ENCODE measurements at places on chromosomes 7 and 10.

DNA sequence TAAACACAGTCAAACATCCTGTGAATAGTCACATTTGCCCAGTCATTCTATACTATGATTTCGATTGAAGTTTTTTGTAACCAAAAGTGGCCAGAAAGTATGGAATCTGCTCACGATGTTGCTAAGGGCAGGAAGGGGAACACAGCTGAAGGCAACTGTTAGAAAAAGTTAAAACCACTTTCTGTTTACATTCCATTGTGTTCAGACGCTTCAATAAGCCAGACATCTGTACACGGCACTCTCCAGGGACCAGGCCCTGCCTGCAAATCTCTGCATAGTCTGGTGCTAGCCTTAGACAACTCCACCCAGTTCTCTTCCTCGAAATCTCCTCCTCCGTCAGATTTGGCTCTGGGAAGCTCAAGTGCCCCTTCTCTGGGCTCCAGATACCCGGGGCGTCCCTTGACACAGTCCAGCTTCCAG, 17.1 kb upstream of the TMEM120A start:
- no peak overlapping the region for H3K4me3 ChIP-seq
- peaks cover 26% of the 10 kb centered on the region for H3K4me1 ChIP-seq
- no peaks in the 10 kb centered on the region for H3K36me3 ChIP-seq
- peak; percentile 93 for DNase-seq

- DNase-seq, result no peak
- H3K4me1 ChIP-seq, result no peaks in the 10 kb centered on the region
- no peaks in the 10 kb centered on the region for H3K27me3 ChIP-seq
- H3K27ac ChIP-seq, result no peak overlapping the region
- no peaks in the 10 kb centered on the region for H3K36me3 ChIP-seq
- no peak overlapping the region for H3K4me3 ChIP-seq
Observed at GRCh38 chr7:158106272-158106671, 481.4 kb downstream of the PTPRN2 start.

DNA sequence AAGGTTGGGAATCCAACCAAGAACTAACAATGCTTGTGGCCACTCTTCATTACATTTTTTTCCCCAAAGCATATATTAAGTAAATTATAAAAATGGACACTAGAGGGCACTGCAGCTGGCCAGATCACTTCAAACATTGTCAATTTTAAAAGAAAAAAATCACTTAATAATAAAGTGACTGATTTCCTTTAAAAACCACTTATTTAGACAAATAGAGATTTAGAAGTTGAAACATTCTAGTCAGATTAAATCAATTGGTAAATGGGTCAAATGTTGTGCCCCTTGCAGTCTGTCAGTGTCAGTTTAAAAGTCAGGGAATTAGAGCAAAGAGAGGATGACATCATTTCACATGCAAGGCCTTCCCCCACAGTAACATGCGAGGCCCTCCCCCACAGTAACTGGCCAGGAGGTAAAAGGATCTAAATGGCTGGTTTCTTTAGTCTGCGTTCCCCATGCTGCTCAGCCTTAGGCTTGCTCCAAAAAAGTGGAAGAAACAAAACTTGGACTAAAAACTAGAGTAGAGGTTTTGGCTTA, 177.9 kb downstream of the SKAP2 start:
- H3K4me3 ChIP-seq, result no peak overlapping the region
- DNase-seq, result peak; percentile 97
- peak overlapping the region; percentile 27 for H3K27ac ChIP-seq
- H3K36me3 ChIP-seq, result no peaks in the 10 kb centered on the region
- peaks cover 19% of the 10 kb centered on the region for H3K4me1 ChIP-seq

GRCh38 chr7:39168403-39169098, 190.8 kb downstream of the POU6F2 start:
- H3K27me3 ChIP-seq, result no peaks in the 10 kb centered on the region
- H3K27ac ChIP-seq, result no peak overlapping the region
- H3K36me3 ChIP-seq, result no peaks in the 10 kb centered on the region
- no peak for DNase-seq
- no peak overlapping the region for H3K4me3 ChIP-seq

DNA sequence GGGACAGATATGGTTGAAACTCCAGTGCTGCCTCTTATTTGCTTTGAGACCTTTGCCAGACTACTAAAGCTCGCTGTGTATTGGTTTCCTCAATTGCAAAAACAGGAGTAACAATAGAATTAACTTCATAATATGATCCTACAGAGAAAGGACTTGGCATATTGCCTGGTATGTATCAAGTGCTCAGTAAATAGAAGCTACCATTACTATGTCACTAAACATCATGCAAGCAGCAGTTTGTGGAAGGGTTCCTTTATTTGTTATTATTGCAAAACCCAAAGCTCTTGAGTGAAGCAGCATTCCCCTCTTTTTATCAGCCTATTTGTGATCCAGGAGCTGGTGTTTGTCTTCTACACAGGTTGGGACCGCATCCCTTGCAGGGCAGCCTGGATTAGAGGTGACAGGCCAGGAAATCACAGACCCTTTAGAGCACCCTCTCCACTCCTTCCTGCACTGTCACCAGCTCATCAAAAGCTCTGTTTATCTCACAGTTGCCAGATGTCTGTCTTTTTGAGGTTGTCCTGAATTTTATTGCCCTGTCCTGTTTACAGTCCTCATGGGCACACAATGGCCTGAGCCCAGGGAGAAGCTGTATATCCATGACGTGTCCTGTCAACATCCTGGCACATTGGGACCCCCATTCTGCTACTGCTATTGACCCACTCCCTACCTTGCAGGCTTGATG, 121.5 kb downstream of the SNX10 start:
- no peak for DNase-seq
- no peaks in the 10 kb centered on the region for H3K36me3 ChIP-seq
- H3K27ac ChIP-seq, result no peak overlapping the region
- H3K4me1 ChIP-seq, result no peaks in the 10 kb centered on the region
- H3K4me3 ChIP-seq, result no peak overlapping the region

DNA sequence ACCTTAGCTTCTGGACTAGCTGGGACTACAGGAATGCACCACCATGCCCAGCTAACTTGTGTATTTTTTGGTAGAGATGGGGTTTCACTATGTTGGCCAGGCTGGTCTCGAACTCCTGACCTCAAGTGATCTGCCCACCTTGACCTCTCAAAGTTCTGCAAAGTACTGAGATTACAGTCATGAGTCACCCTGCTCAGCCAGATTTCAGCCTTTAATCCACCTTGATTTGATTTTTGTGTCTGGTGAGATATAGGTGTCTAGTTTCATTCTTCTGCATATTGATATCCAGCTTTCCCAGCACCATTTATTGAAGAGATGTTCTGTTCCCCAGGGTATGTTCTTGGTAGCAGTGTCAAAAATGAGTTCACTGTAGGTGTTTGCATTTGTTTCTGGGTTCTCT, 20.1 kb upstream of the CYP3A7 start:
- no peak overlapping the region for H3K27ac ChIP-seq
- H3K4me1 ChIP-seq, result no peaks in the 10 kb centered on the region
- H3K4me3 ChIP-seq, result no peak overlapping the region

DNA sequence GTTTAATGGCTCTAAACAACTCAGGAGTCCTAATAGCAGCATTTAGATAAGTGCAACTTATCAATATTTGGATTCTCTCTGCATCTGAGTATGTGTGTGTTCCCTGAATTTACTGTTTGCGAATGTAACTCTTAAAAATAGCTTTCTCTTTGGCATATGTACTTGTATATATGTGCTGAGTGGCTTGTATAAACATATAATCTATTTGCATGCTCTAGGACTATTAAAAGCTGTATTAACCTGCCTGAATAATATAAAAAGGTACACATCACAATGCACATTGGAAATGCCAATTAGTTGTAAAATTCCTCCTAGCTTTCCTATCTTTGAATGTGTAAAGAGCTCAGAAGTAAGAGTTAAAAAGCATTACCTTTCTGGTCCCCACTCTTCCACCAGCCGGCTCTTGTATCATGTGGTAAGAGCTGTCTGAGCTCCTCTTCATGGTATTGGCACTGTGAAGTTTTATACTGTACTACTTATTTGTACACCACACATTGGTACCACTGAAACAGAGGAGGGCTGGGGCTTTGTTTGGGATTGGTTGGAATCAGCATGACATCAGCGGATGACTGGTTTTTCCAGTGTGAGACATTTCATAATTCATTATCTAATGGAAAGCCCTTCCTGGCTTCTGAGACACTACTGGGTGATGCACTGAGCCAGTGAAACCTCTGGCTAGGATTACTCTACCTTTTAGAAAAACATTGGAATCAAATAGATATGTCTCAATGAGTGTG, at the start of gene INHBA:
TSS of gene INHBA (minus strand) at position 456 of the 737 bp plus-strand sequence. CDS start 2,716 bp downstream, outside the sequence.
- no peaks in the 10 kb centered on the region for H3K36me3 ChIP-seq
- peak within 1 kb of the TSS; percentile 85 for H3K4me3 ChIP-seq
- no peaks in the 10 kb centered on the region for H3K27me3 ChIP-seq
- H3K4me1 ChIP-seq, result peaks cover 15% of the 10 kb centered on the region

DNA sequence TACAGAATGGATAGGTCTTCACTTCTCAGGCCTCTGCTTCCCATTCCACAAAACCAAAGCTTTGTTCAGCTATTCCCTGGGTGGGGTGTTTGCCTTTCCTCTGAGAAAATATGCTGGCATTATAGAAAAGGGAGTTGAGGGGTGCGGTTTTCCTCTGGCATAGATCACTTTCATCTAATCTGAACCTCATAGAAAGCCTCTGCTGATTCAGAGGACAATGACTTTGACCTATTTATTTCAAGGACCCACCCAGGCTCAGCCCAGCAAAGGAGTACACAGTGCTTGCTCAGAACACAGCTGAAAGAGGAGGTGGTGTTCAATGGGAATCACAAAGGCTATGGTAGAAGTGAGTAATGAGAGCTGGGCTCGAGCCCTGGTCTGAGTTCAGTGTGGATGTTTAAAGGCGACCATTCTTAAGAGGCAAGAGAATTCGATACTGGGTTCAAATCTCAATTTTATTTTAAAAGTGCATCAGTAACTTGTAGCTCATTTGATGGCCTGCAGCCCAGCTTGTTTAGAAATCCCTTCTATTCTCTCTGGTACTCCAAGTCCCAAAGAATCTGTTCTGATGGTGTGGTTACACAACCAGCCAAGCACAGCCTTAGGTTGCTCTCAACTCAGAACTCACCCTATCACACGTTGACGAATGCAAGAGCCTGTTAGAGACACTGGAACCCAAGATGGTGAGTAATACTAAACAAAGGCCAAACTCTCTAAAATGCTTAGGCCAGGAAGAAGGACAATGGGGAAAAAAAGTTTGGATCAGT, 1012.8 kb downstream of the LRMDA start:
- no peaks in the 10 kb centered on the region for H3K27me3 ChIP-seq
- peak; percentile 70 for DNase-seq
- no peak overlapping the region for H3K4me3 ChIP-seq
- H3K27ac ChIP-seq, result no peak overlapping the region
- H3K36me3 ChIP-seq, result no peaks in the 10 kb centered on the region

GRCh38 chr7:85031475-85031874, 155.4 kb downstream of the SEMA3D start:
- no peaks in the 10 kb centered on the region for H3K27me3 ChIP-seq
- H3K4me1 ChIP-seq, result no peaks in the 10 kb centered on the region
- no peak overlapping the region for H3K4me3 ChIP-seq

GRCh38 chr10:118107040-118107439, 60.3 kb upstream of the RAB11FIP2 start:
- H3K36me3 ChIP-seq, result no peaks in the 10 kb centered on the region
- no peak overlapping the region for H3K4me3 ChIP-seq
- no peak overlapping the region for H3K27ac ChIP-seq
- no peak for DNase-seq

DNA sequence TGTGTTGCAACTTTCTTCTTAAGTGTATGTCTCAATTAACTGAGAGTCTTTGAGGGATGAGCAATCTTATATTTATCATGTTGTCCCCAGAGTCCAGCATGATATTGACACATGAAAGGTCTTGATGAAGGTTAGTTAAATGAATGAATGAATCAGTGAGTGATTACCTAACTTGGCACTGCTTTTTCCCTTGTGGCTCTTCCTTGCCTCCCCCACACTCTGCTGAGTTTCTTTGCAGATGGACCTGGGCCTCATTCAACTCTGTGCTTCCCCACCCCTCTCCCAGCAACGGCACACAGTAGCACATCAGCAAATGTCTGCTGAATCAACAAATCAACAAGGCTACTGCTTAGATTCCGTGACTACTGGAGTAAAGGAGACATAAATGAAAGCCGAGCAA, 235.1 kb upstream of the CXCL12 start:
- H3K27me3 ChIP-seq, result no peaks in the 10 kb centered on the region
- no peak overlapping the region for H3K27ac ChIP-seq
- H3K4me1 ChIP-seq, result no peaks in the 10 kb centered on the region
- H3K36me3 ChIP-seq, result no peaks in the 10 kb centered on the region
- no peak for DNase-seq
- H3K4me3 ChIP-seq, result no peak overlapping the region

DNA sequence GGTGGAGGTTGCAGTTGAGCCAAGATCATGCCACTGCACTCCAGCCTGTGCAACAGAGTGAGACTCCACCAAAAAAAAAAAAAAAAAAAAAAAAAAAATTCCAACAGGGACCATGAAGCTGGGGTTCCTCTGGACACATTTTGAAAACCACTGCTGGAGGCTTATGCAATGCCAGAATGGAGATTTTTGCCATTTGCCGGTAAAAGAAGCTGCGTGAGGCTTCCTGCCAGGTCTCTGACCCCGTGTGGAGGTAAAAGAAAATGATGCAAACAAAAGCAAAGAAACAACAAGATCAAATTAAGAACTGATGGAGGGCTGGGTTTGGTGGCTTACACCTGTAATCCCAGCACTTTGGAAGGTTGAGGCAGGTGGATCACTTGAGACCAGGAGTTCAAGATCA, 30.5 kb upstream of the PDZD8 start:
- H3K27ac ChIP-seq, result no peak overlapping the region
- no peaks in the 10 kb centered on the region for H3K27me3 ChIP-seq
- no peaks in the 10 kb centered on the region for H3K36me3 ChIP-seq
- H3K4me3 ChIP-seq, result no peak overlapping the region

DNA sequence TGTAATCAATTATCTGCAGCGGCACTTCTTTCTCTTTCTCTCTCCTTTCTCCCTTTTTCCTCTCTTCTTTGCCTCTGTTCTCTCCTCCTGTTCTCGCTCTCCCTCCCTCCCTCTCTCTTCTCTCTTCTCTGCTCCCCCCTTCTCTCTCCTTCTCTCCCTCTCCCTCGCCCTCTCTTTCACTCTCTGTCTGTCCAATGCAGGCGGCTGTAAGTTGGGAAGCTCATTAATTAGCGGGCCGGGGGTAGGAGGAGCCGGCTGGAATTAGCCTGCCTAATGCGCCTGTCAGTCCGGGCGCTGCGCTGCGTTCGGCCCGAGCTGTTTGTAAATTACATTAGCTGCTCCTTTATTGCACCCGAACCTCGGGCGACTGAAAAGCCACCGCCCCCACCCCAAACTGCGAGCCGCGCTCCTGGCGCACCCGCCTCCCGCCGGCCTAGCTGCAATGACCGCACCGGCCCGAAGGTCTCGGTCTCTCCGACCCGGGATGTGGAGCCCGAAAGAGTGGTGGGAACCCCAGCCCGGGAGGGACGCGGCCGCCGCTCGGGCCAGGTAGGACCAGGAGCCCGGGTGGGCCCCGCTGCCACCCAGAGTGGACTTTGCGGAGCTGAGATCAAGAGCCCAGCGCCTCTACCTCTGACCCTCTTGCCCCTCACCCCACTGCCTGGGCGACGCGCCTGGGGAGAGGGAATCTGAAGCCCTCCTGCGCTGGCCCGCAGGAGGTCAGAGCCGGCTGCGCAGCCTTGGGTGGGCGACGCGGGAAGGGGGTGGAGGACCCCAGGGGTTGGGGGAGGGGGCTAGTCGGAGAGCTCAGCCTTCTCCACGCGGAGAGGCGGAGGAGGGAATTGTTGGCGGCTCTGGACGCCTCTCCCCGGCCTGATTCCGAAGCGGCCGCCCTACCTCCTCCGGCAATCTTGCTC, at the start of gene LBX1:
TSS of gene LBX1 (minus strand) at position 198 of the 917 bp plus-strand sequence. CDS start 648 bp downstream, outside the sequence.
- no peak within 1 kb of the TSS for H3K27ac ChIP-seq
- H3K36me3 ChIP-seq, result no peaks in the 10 kb centered on the region
- H3K4me1 ChIP-seq, result no peaks in the 10 kb centered on the region
- peaks cover 94% of the 10 kb centered on the region for H3K27me3 ChIP-seq
- no peak within 1 kb of the TSS for H3K4me3 ChIP-seq
